HCT116 (cell line): ENCODE measurements at places on chromosomes 6 and 20.

DNA sequence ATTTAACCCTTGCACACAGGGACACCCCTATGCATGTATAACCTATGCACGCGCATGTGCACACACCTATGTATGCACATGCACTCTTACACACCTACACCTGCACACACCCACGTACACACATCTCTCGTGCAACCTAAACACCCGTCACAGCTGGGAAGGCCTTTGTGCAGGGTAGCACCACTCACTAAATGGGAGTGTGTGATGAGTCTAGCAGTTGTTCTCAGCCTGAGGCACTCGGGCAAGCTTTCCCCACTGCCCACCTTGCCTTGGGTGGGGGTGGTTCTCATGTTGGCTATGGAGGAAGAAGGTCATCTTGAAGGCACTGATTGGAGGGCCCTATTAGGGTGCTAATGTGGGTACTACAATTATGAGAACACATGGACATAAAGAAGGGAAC is 85.8 kb downstream of the DLL1 start:
- DNase-seq = no peak

- DNase-seq = peak; percentile 12
Measured at GRCh38 chr6:110949679-110950285, 8.7 kb upstream of the GTF3C6 start.

DNA sequence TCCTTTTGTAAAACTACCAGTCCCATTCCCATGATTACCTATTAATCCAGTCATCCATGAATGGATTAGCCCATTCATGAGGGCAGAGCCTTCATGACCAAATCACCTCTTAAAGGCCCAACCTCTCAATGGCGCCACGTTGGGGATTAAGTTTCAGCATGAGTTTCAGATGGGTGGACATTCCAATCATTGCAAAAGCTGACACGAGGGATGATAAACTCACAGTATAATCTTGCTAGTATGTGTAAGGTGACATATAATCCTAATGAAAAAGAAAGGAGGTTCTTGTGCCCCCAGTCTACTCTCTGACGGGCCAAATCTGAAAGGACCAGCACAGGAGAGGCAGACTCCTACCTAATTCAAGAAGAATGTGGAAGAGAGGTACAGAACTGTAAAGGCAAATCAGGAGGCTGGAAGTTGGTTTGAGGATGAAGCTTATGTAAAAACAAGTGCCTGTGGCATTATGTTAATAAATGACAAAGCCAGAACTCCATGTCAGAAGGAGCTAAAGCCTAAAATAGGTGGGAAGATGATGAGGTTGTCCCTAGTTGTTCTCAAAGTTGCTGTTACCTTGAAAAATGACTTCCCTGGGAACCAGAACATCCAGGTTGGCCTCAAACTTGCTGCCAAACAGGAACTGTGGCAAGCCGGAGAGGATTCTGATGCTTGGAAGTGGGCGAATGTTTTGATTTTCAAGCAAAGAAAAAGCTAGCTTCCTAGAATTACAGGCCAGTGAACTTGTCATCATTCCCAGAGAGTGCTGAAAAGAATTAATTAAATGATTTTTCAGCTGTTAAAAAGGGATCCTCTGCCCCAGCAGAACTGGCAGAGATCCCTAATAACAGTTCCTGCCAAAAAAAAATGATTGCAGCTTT is 106.5 kb upstream of the TIAM2 start:
- DNase-seq = no peak

DNA sequence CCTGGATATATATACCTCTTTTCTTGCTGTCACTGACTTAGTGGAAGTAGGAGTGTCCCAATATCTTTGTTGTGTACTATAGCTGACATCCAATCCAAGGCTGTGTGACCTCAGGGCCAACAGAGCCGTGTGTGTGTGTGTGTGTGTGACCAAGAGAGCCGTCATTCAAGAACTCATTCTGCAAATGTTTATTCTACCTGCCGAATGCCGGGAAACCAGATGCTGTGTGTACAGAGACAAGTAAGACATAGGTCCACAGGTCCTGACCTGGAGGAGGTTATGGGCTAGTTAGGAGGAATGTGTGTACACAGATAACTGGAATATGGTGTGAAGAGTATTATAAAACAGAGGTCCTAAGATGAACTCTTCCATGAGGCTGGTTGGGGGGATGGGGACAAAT is 190.0 kb downstream of the DHX35 start:
- DNase-seq = no peak

DNA sequence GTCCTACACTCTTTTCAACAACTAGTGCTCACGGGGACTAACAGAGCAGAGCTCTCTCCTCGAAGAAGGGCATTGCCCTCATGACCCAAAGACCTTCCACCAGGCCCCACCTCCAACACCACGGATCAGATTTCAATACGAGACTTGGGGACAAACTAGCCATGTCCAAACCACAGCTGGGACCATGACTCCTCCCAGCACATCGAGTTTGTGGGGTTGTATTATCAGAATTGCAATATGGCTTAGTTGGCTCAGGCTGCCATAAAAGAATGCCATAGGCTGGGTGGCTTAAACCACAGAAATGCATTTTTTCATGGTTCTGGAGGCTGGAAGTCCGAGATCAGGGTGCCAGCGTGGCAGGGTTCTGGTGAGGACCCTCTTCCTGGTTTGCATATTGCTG is 189.7 kb upstream of the PMEPA1 start:
- no peak for DNase-seq

GRCh38 chr6:155436981-155437749 is 18.5 kb downstream of the NOX3 start:
- no peak for DNase-seq

GRCh38 chr6:41162687-41163418 is at the start of gene TREM2:
Gene TREM2 (minus strand): TSS chr6:41163116. CDS start chr6:41163082, 34 bp downstream.
- no peak for DNase-seq

DNA sequence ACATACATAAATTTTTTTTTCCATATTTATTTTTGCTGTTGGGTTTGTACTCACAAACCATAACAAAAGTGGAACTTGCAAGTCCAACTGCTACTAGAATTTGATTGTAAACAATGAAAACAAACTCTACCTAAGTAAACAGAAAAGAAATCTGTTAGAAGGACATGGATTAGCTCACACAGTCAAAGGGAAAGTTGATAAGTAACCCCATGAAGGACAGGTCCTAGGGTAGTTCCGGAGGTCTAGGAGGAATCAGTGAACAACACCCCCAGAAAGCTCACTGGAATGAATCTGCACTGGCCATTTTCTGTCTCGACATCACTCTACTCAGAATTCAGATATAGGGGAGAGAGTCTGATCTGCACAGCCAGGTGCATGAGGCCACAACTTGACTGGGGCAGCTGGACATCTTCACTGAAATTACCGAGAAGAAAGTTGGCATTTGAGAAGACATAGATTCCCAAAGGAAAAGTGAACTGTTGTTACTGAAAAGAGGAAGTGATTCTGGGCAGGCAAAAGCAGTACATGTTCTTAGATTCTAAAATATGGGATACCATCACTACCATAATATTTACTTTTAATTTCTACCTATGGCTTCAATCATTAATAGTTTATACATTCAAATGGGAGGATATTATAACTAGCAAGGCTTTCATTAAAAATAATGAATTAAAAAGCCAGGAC is 76.4 kb downstream of the HMGN3 start:
- no peak for DNase-seq

DNA sequence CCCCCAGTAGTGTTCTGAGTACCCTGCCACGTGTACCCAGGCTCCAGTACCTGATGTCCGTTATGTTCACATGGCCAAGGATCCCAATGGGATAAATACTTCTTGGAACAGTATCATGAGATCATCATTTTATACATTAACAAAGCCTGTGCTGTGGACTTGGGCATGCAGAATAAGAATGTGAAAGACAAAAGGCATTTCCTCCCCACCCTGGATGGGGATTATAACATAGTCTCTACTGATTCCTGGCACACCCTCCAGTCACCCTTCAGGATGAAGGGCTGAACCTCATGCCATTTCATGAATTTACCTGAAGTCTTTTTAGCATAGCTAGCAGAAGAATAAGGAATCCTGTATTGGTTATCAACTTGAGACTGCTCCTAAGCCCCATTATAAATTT is 2.8 kb downstream of the TNFRSF21 start:
- no peak for DNase-seq

DNA sequence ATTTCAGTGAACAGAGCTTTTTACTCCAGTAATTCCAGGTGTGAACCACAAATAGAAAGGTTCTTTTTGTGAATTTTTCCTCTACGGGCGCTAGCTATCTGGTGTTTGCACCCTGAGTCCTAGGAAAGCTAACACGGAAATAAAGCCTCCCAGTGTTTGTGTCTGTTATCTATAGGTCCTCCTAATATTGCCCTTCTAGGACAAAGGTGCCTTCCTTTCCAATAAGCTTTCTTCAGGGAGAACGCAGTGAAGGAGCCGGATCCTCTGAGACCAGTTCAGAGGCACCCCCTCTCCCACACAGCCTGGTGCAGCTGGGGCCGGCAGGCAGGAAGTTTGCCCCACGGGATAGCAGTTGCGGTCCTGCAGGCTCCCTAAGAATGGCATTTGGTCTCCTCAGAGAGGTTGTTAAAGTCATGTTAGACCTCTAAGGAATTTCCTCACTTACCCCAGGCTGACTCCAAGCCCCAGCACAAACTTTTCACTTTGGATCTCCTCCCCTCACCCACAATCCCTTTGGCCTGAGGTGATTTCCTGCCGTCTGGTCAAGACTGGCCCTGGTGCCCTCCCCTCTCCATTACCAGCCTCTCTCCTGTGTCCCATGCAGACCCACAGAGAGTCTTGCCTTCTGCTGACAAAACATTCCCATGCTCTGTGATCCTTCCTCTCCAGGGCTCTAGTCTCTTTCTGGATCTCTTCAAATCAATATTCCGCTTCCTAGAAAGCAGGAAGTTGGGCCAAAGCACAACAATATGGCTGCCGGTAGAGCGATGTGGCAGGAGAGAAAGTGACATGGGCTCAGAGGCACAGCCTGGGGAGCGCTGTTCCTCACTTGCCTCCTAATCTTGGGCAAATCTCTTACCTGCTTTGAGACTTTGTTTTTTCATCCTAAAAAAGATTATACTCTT is 126.0 kb downstream of the MOXD1 start:
- DNase-seq = no peak

DNA sequence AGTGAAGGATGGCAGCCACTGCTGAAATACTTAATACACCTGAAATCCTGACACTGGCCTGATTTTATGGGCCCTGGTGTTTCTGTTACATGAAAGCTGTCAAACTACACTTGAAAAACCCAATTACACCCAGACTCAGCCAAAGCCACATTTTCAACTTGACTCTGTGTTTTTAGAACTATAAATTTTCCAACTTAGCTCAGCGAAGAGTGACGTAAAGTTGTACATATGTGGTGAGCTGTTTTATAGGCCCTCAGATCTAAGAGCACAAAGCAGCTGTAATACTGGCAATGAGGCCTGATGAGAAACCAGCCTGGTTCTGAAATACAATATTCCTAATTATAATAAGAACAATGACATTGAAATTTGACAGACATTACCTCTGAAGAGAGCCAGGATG is 18.6 kb downstream of the SCML4 start:
- DNase-seq = no peak

- no peak for DNase-seq
Measured at GRCh38 chr6:91562955-91563354, 976.1 kb upstream of the MAP3K7 start.

GRCh38 chr6:148306286-148306685 is 36.4 kb upstream of the SASH1 start:
- no peak for DNase-seq

DNA sequence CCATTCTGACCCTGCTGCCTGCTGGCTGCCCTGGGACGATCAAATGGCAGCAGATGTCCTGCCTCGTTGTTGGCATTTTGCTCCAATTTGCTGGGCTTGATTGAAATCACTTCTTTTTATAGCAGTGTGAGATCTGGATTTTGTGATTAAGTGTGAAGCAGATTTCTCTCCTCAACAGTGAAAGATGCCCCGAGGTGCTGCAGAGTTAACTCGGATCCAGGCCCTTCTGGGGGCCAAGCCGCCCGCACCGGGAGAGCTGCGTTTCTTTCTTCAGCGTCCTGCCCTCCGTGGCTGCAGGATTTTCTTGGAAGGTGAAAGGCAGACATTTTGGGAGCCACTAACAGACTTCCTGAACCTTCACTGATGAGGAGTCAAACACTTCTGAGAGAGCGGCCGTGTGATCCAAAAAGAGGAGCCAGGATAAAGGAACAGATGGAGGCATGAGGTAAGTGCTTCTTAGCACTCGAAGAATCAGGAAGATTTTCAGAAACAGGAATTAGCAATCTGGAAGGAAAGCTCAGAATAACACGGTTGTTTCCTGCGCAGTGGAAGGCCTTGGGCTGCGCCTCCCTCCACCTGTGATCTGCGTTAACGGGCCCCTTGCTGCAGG is 139.5 kb upstream of the AFDN start:
- DNase-seq = no peak
